Muscle of leg (tissue), 16 donors: ENCODE measurements at places on chromosomes 7 and 10. TPM values are rescaled to one million over a fixed set of nuclear protein-coding genes. Genes with fewer than 3 reads are reported as not detected.
A peak's percentile ranks its signal among the peaks of the same experiment; 100 is the strongest.

- H3K27me3 ChIP-seq, result peaks cover 2% of the 10 kb centered on the region
- no peak overlapping the region for H3K4me3 ChIP-seq
- no peak for DNase-seq
- no peaks in the 10 kb centered on the region for H3K36me3 ChIP-seq
Measured at GRCh38 chr10:21049482-21049881, 152.4 kb upstream of the NEBL start.

- H3K4me1 ChIP-seq, result no peaks in the 10 kb centered on the region
- DNase-seq, result no peak
- H3K4me3 ChIP-seq, result no peak overlapping the region
- H3K36me3 ChIP-seq, result no peaks in the 10 kb centered on the region
- H3K27me3 ChIP-seq, result no peaks in the 10 kb centered on the region
Measured at GRCh38 chr7:86947929-86948328, 111.5 kb downstream of the ELAPOR2 start.

DNA sequence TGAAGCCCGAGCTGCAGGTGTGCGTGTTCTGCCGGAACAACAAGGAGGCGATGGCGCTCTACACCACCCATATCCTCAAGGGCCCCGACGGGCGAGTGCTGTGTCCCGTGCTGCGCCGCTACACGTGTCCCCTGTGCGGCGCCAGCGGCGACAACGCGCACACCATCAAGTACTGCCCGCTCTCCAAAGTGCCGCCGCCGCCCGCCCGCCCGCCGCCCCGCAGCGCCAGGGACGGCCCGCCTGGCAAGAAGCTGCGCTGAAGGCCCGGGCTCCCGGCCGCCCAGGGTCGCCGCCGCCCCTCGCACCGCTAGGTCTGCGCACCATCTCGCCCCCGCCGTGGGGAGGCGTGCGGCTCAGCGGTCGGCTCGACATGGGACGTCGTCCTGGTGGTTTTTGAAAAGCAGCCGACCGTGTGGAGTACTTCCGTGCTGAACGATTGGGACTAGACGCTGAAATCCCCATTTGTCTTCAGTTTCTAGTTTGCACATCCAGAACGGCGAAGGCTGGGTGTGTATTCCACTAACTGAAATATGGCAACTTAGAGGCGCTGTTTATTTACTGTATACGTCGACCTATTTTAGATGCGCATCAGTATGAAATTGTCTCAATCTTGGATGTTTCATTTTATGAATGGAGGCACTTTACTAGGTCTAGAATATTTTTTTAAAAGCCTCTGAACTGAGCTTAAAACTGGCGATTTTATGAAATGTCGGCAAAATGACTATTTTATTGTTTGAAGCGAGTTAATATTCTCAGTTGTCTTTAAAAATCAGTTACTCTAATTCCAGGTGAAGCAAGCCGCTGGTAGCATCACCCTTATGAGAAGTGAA, 1.1 kb downstream of the NANOS1 start:
- H3K27me3 ChIP-seq, result no peaks in the 10 kb centered on the region
- H3K27ac ChIP-seq, result no peak overlapping the region
- DNase-seq, result peak; percentile 60
- peaks cover 10% of the 10 kb centered on the region for H3K36me3 ChIP-seq
- peaks cover 26% of the 10 kb centered on the region for H3K4me1 ChIP-seq

DNA sequence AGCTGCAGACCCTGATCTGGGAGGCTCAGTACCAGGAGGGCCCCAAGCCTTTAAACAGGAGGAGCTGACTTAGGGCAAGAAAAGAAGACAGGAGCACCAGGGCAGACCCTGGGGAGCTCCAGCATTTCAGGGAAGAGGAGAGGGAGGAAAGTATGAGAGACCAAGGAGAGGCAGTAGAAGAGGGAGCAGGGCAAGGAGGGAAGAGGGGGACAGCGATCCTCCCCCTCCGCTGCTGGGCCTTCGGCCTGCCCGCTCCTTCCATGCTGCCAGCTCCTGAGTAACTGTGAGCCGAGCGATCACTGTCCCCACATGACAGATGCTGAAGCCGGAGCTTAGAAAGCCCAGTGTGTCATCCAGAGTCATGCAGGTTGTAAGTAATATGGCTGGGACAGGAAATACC, 65.9 kb downstream of the ALOX5 start:
- peaks cover 3% of the 10 kb centered on the region for H3K27me3 ChIP-seq
- H3K36me3 ChIP-seq, result no peaks in the 10 kb centered on the region
- no peak overlapping the region for H3K4me3 ChIP-seq
- no peak for DNase-seq
- peaks cover 5% of the 10 kb centered on the region for H3K4me1 ChIP-seq
- H3K27ac ChIP-seq, result no peak overlapping the region

TCF7L2 gene
- polyA plus RNA-seq, result 69.1 TPM

DNA sequence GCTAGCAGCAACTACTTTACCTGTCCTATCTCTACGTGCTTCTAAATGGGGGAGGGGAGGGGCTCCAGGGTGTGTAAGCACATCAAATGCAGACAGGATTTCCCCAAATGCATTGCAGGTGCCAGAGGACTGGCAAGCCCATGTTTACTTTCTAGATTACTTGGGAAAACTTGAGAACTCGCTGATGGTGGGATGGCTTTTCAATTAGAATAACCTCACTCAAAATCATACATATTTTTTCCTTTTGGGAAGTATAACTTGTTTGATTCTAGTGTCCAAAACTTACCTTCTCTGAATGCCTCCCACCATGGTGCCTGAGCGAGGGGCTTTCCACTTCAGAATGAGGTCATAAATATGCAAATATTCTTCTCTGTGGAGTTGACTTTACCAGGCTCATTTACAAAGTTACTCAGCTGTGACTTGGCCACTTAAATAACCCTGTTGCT, 191.3 kb upstream of the RHOBTB1 start:
- no peaks in the 10 kb centered on the region for H3K36me3 ChIP-seq
- H3K4me3 ChIP-seq, result no peak overlapping the region
- no peak for DNase-seq
- H3K27ac ChIP-seq, result no peak overlapping the region
